Activated naive CD8-positive, alpha-beta T cell treated with anti-CD3 and anti-CD28 coated beads, Interleukin-2, amount 50 U/mL, for 16 hours (primary cell): ENCODE measurements at places on chromosomes 2 and 18.

GRCh38 chr2:56587456-56587855 lies 403.7 kb downstream of the CCDC85A start:
- no peak for DNase-seq

DNA sequence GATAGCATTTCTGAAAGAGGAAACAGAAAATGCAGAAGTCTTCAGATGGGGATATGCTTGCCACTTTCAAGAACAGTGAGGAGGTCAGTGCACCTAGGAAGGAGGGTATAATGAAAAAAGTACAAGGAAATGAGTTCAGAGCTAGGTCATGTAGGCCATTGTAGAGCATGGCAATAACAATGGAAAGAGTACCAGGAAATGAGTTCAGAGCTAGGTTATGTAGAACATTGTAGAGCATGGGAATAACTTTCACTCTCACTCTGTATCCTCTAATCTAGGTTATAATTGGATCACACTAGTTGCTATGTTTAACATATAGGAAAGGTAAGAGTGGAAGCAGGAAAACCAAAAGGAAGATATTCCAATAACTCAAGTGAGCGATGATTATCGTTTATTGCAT lies 12.3 kb downstream of the SCG2 start:
- no peak for DNase-seq

- no peak for DNase-seq
Observed at GRCh38 chr2:128374001-128374710, 55.5 kb upstream of the HS6ST1 start.

DNA sequence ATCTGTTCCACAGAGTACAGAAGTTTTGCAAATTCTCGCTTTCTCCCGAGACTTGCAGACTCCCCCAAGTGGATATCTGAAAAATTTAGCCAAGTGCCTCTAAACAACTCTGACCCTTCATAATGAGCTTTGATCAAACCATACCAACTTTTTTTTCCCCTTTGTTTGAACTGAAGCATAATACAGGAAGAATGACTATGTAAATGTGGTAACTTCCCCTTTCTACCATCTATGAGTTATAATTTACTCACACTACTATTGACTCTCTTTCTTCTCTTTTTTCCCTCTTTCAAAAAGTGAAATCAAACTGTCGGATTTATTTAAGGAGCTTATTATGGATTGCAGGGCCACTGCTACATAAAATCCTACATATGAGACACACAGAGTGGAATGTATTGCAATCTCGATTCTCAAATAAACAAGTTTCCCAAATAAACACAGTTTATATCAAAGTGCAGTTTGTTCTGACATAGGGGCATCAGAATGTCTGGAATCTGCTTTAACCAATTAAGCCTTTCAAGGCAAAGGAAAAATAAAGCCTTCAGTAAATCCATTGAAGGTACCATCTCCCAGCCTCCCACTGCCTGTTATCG lies 1.4 kb upstream of the ZNF804A start:
- no peak for DNase-seq

GRCh38 chr2:111981666-111982065 lies 73.4 kb upstream of the TMEM87B start:
- no peak for DNase-seq

- DNase-seq: no peak
Observed at GRCh38 chr2:224924631-224925030, 117.6 kb downstream of the DOCK10 start.
